ENCODE measurements at places on chromosomes 16 and 17.

GRCh38 chr16:83955218-83956130, 2.4 kb downstream of the OSGIN1 start:
- 0 out of 2 replicates have a peak, but pooled peaks cover 6% of the 10 kb centered on the region for H3K36me3 ChIP-seq
- no peak overlapping the region for H3K27ac ChIP-seq
- peaks cover 22% of the 10 kb centered on the region for H3K4me1 ChIP-seq
- no peak overlapping the region for H3K4me3 ChIP-seq
- H3K27me3 ChIP-seq: no peaks in the 10 kb centered on the region

DNA sequence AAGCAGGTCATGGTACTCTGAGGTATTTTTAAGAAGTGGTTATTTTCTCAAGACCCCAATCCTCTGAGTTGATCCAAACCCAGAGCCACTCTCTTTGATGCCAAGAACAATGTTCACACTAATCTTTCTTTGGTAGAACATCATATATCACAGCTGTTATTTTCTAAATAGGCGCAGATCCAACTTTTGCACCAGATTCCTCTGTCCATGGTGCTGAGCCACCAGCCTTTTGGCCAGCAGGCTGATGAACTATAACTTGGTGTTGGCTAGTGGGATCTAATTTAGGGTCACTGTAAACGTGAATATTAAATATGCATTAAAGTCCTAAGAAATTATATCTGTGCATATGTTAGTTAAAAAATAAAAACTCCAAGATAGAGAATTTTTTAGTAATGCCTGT, 7.0 kb upstream of the ZKSCAN2 start:
- DNase-seq: peak; percentile 15
- H3K27ac ChIP-seq: no peak overlapping the region
- H3K27me3 ChIP-seq: no peaks in the 10 kb centered on the region

GRCh38 chr17:47368262-47368661, 44.5 kb downstream of the EFCAB13 start:
- H3K27me3 ChIP-seq: no peaks in the 10 kb centered on the region
- peaks cover 29% of the 10 kb centered on the region for H3K4me1 ChIP-seq
- DNase-seq: peak; percentile 33
- H3K27ac ChIP-seq: peak overlapping the region; percentile 19

DNA sequence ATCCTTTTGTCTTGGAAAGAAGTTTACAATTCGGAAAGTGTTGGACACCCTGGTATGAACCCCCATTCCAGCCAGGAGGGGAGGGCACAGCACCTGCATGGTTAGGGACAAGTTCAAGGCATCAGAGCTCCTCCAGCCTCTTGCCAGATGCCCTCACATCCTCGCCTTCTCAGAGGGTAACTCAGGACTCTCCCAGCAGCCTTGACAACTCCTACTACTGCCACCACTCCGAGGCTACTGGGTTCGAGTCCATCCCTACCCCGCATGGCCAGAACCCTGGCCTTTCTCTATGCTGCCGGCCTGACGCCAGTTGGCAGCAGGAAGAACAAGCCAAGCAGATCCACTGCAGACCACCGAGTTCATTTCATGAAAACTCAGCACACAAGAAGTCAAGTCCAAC, 34.1 kb downstream of the AXIN2 start:
- peaks cover 20% of the 10 kb centered on the region for H3K4me1 ChIP-seq
- no peaks in the 10 kb centered on the region for H3K27me3 ChIP-seq
- DNase-seq: no peak
- no peaks in the 10 kb centered on the region for H3K36me3 ChIP-seq

DNA sequence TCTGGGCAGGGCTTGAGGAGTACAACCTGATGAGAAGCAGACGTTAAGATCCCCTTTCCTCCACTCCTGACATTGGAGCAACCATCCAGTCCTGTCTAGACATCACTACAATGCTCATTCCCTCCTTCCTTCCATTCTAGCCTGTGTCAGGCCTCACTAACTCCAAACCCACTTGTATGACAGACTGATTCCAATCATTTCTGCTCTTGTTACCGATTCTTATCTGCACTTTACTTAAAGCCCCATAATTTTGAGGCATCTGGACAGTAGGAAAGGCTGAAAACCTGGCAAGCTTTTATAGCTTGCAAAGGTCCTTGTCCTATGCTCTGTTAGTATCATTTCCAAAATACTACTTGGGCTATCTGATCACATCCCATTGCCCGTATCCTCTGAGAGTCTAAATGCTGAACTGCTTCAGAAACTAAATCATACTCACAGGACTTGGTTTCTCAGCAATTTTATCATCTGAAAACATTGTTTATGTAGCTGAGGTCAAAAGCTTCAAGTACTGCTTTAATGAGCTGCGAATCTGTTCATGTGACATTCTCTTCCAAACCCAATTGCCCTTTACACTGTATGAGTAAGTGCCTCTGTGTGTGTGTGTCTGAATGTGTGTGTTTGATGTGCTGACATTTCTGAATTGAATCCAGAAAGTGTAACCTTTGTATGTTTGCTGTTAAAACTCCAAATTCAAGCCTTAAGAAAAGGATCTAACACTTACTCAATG, 57.2 kb upstream of the CACNG3 start:
- no peaks in the 10 kb centered on the region for H3K4me1 ChIP-seq
- no peak for DNase-seq
- no peak overlapping the region for H3K4me3 ChIP-seq

DNA sequence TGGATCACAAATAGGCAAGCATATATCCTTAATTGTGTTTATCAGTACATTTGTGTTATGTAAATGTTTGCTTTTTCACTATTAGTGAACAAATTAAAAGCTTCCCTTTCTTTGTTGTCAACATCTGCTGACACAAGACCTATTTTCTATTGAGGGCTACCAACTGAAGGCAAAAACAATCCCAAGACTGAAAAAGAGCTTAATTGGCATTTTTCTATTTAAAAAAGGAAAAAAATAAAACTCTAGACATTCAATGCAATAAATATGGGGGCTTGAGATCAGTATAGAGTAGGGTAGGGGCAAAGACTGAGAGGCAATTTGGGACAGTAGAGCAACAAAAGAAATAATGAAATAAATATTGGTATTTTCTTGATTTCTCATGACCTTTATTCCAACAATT, 24.2 kb downstream of the OMG start:
- H3K36me3 ChIP-seq: peaks cover 7% of the 10 kb centered on the region
- H3K4me1 ChIP-seq: peaks cover 27% of the 10 kb centered on the region
- H3K27me3 ChIP-seq: no peaks in the 10 kb centered on the region
- no peak overlapping the region for H3K27ac ChIP-seq

Data from PC-9 (cell line).